NCI-H1694 treated with DMSO at 0.1 percent for 48 hours (cell line): ENCODE measurements at places on chromosomes 11 and 22.

DNA sequence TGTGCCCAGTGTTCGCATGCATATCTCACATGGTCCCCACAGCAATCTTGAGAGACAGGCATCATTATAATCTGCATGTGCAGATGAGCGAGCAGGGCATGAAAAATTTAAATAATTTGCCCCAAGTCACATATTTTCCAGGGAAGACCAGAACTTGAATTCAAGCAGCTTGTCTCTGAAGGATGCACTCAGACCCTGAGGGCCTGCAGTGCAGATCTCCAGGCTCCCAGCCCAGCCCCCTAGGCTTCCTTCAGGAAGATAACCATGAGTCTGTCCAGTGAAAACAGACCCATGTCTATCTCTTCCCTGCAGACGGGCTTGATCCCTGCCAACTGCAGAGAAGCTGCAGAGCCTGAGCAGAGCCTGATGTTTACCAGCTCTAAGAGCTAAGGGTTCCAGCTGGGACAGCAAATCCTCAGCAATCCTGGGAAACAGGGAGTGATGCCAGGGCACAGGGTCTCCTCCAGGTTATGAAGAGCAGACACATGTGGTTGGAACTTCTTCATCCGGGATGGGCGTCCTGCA is 55.1 kb downstream of the NAV2 start:
- no peak for DNase-seq

DNA sequence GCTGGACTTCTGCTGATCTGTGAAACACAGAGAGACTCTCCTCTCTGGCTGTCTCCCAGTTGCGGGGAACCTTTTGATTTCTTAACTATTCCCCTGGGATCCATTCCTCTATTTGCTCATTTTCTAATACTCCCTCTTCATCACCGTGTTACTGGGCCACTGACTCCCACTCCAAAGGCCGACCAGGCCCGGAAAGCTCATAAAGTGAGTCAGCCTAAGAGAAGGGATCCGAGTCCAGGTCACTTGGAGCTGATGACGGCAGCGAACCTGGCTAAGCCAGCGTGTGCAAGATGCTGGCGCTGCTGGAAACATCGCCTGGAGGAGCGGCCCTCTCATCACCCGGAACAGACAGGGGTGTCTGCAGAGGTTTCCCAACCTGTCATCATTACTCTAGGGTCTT is 112.8 kb downstream of the FBXO7 start:
- DNase-seq = no peak

DNA sequence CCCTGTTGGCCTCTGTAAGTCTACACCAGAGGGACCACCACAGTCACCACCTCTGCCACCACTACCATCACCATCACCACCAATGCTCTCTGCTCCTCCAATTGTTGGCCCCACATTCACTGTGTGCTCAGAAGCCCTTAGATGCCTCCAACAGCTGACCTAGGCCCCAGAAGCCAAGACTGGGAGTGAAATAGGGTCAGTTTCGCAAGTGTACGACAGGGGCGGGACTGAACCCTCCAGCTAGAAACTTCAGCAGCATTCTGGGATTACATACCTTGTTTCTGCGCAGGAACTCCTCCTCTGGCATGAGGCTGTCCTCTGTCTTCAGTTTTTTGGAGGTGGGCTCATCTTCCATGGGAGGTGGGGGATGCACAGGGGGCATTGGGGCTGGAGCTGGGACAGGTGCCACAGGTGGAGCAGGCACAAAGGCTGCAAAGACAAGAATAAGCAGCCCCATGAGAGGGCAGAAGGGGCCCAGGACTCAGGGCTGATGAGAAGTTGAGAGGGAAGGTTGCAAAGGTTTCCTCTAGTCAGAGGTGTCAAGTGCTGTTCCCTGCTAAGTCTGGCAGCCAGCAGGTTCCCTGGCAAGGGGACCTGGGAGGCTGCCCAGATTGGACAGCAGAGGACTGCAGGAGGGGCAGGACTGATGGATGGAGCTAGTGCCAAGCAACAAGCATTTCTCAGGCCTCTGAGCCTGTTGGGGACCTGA is 10.2 kb upstream of the TBC1D10A start:
- no peak for DNase-seq

DNA sequence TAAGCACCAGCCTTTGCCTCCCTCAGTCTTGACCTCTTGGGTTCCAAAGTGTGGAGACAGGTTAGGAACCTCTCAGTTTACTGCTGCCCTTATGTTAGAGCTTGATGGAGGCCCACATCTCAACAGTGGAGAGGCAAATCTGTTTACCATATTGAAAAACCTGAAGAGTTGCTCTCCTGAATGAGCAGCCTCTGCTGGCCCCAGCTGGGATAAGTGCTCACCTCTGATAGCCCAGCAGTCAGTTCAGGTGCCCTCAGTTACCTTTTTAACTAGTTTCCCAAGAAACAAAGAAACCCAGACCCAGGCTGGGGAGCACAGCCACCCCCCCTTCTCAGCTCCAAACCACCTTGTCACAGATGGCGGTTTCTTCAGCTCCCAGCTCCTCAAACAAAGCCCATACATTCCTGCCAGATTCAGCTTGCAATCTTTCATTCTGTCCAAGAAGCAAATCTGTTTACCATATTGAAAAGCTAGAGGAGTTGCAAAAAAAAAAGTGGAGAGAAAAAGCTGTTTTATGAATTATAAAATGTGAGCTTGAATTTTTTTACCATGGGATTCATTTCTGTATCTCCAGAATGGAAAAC is 57.2 kb downstream of the PPFIBP2 start:
- DNase-seq = no peak

- DNase-seq = no peak
Measured at GRCh38 chr11:115718106-115718505, 213.9 kb upstream of the CADM1 start.

DNA sequence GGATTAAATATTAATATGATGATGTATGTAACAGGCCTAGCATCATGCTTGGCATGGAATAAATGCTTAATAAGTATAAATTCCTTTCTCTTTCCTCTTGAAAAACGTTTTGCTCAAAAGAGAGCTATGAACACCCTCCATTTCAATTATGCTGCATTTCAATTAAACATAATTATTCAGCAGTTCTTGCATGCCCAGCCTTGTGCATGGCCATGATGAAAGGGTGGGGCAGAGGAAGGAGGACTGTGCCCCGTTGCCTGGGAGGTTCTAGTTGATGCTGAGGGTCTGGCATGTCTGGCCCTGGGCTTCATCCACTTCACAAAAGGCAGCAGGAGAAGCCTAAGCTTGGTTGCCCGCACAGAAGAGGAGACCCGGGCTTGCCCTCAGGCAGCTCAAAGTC is 73.6 kb upstream of the PHOX2A start:
- no peak for DNase-seq

DNA sequence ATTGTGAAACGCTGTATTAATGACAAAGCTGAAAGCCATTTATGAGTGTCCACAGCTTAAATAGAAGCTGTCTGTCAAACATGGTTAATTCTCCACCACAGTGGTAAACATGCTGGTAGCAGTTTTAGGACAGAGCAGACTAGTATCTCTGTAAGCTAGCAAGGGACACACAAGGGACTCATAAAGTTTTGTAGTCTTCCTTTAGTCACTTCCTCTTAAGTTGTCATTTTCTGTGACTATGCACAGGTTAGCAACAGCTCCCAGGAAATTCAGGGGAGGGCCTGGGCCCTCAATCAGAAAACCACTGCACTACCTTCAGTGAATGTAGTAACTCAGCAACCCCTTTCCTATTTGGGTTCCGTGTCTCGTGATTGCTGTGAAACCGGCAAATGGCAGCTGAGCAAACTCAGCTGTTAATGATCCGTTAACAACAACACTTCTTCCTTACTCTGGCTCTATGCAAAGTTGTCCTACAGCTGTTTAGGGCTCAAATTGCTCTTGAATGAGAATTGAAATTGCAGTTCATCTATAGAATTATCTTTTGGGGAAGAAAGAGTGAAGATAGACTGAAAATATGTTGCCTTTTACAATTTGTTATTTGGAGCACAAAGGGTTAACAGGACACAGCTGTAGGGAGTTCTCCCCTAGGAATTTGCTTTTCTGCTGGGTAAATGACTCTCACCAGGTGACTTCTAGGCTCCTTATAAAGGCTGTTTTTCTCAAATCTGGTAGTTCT is at the start of gene MMP26:
MMP26 (plus strand) TSS at position 731 of the 736 bp plus-strand sequence.
- DNase-seq = no peak

- DNase-seq = peak; percentile 4
Measured at GRCh38 chr22:36510966-36511881, 4.4 kb upstream of the FOXRED2 start.

GRCh38 chr11:17156283-17156682 is 51.5 kb downstream of the PIK3C2A start:
- no peak for DNase-seq

GRCh38 chr11:69841859-69842698 is 22.9 kb upstream of the FGF3 start:
- no peak for DNase-seq

GRCh38 chr11:28657378-28658030 is 549.3 kb downstream of the METTL15 start:
- no peak for DNase-seq

- no peak for DNase-seq
Measured at GRCh38 chr11:17554487-17554886, 7.4 kb downstream of the OTOG start.

DNA sequence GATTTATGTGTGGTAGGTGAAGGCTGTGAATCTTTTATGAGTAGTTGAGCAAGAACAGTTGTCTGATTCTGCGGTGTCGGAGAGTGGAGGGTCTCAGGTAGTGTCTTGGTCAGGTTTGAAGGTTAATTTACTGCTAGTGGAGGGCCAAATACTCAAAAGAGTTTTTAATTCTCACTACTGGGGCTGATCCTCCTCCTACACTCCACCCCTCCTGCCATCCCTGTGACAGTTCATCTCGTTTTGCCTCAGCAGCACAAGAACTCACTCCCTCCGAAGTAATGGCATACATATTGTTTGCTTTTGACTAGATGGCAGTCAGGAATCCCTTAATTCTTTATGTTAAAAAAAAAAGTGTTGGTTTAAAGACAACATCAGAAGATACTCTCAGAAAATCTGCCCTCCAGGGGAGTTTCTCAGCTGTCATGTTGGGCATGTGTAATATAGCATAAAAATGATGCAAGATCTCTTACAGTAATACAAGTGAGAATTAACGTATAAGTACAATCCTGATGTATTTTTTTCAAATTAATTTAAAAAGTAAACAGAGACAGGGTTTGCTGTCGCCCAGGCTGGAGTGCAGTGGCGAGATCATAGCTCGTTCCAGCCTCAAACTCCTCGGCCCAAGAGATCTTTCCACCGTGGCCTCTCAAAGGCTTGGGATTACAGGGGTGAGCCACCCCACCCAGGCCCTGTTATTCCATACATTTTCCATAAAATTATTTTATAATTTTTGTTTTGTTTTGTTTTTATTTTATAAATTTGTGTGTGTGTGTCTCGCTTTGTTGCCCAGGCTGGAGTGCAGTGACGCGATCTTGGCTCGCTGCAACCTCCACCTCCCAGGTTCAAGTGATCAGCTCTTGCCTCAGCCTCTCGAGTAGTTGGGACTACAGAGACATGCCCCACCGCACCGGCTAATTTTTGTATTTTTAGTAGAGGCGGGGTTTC is 1.3 kb downstream of the FAR1 start:
- DNase-seq = no peak

DNA sequence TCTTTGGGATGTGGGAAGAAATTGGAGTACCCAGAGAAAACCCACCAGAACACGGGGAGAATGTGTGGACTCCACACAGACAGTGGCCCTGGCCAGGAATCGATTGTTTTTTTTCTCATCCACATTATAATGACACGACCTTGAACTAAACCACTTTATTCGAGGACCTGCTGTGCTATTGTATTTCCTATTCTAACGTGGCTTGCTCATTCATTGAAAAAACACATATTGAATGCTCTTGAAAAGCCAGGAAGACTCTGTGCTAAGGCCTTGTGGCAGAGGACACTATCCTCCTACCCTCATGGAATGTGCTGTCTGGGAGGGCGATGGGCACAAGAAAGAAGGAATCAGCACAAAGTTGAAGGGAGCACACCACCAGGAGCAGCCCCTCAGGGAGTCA is 9.1 kb upstream of the SREBF2 start:
- DNase-seq = no peak

- DNase-seq = no peak
Measured at GRCh38 chr11:81004576-81004975, 1563.7 kb upstream of the TENM4 start.

- no peak for DNase-seq
Measured at GRCh38 chr22:37284805-37285355, 2.6 kb downstream of the CYTH4 start.

DNA sequence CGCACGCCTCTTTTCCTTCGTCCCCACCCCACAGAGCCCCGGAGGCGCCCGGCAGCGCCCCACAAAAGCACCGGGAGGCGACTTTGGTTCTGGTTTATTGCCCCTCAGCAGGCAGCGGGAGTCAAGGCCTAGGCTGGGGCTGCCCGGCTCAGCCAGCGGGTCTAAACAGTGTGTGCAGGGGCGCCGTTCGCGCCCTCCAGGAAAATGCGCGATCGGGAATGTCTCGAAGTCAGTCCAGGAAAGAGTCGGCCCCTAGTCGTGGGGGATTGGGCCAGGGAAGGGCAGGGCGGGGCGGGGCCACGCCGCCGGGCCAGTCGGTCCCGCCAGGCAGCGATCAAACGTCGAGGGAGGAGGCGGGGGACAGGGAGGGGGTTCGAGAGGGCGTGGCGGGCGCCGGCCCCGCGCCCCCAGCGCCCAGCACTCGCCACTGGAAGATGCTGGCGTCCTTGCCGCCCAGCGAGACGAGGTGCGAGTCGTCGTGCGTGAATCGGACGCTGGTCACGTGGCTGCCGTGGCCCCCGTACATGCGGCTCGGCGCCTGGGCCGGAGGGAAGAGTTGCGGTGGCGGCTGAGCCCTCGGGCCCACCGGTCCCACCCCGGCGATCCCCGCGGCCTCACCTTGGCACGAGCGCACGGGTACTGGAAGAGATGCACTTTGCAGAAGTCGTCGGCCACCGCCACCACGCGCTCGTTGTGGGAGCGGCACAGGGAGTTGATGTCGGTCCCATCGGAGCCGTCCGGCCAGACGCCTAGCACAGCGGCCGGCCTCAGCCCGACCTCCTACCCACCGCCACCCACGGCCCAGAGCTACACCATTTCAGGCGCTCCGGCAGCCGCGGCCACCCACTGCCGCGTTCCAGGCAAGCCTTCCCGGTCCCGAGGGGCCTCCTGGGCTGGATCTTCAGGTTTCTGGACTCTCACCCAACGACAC is 741 bp upstream of the MTA2 start:
- DNase-seq = no peak

GRCh38 chr11:116544721-116545120 is 228.1 kb downstream of the BUD13 start:
- DNase-seq = no peak

GRCh38 chr11:121520243-121521144 is 67.7 kb upstream of the SORL1-AS1 start:
- DNase-seq = no peak

GRCh38 chr11:33773987-33774735 is at the start of gene FBXO3:
FBXO3 (minus strand) TSS chr11:33774520; CDS start chr11:33774497, 23 bp downstream.
- DNase-seq = peak; percentile 85

DNA sequence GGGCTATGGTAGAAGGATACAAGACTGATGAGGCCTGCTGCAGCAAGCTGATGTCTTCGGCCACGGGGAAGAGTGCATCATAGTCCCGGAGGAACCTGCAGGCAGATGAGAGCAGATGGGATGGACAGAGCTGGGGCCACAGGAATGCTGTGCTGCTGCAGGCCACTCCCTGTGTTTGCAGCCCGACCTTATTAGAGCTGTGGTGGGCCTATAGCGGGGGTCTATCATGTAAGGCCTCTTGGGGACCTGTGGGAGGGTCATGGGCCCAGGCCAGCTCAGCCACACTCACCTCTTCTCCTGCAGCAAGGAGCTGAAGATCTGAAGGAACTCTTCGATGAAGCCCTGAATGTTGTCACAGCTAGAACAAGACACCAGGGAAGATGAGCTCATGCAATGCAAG is 31.9 kb downstream of the ASCC2 start:
- no peak for DNase-seq

GRCh38 chr11:27703481-27703880 is 3.2 kb upstream of the BDNF start:
- no peak for DNase-seq

- no peak for DNase-seq
Measured at GRCh38 chr11:121040614-121041002, 16.7 kb downstream of the TBCEL start.
